ENCODE measurements at places on chromosomes 6 and 20.
A peak's percentile ranks its signal among the peaks of the same experiment; 100 is the strongest.

DNA sequence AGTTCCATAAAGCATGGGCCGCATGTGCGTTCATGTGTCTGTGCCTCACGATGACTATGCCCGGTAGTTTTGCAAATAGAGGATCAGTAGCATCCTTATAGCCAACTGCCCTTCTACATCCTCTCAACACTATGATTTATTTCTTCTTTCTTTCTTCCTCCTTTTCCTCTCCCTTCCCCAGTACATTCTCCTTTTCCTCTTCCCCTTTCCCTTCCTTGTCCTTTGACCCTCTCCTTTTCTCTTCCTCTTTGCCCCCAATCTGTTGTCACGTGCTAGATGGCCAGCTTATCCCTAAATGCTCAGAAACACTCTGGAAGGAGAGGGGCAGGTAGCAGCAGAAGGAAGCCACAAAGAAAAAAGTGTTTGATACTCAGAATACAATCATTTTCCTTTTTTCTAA is 20.2 kb upstream of the ADGRF1 start:
- DNase-seq: no peak

- DNase-seq: peak; percentile 29
Measured at GRCh38 chr20:21019814-21020658, 86.1 kb downstream of the LINC00237 start.

DNA sequence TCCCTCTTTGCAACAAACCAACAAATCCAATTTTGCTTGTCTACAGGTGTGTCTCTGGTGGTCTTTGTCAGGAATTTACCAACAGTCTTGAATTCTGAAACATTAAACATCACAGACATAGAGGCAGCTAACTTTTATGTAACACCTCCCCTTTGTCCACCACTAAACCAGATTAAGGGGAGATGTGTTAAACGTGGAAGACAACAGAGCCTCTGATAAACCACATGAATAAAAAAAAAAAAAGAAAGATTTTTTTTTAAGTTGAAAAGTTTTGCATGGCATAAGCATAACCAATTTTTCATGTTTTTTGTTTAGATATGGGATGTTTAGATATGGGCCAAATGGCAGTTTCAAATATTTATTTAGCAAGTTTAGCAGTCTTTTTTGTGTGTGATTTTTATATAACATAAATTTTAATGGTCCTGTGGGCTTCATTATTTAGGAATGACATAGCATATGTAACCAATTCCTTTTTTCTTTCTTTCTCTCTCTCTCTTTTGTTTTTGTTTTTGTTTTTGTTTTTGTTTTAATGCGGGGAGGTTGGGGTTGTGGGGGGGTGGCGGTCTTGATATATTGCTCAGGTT is 60.7 kb upstream of the BTN3A2 start:
- DNase-seq: no peak

DNA sequence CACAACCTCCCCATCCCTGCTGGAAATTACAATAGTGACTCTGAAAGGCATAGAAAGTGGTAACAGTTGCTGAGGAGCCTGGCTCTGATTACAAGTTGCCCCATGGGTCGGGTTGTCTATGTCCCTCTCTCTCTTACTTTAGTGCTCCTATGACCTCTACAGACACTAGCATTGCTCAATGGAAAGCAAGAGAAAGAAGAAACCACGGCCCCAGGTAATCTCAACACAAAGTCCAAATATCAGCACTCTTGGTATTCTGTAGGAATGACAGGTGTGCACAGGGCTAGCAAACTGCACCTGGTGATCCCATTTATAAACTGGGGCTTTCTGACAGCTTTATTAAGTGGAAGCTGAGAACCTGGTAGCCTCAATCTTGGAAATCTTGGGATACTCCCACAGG is 80.4 kb upstream of the EMILIN3 start:
- DNase-seq: no peak

- DNase-seq: no peak
Measured at GRCh38 chr6:163444077-163444476, 29.6 kb downstream of the QKI start.

- no peak for DNase-seq
Measured at GRCh38 chr6:144090384-144090783, 5.0 kb downstream of the SF3B5 start.

GRCh38 chr6:31356946-31357466 is at the start of gene HLA-B:
Gene HLA-B, minus strand, starts transcription at chr6:31357179. Its CDS starts 21 bp downstream, at chr6:31357158.
- DNase-seq: peak; percentile 71

- no peak for DNase-seq
Measured at GRCh38 chr6:103715269-103715668, 1144.5 kb downstream of the HACE1 start.

- DNase-seq: no peak
Measured at GRCh38 chr6:82573254-82573972, 209.8 kb downstream of the TPBG start.

DNA sequence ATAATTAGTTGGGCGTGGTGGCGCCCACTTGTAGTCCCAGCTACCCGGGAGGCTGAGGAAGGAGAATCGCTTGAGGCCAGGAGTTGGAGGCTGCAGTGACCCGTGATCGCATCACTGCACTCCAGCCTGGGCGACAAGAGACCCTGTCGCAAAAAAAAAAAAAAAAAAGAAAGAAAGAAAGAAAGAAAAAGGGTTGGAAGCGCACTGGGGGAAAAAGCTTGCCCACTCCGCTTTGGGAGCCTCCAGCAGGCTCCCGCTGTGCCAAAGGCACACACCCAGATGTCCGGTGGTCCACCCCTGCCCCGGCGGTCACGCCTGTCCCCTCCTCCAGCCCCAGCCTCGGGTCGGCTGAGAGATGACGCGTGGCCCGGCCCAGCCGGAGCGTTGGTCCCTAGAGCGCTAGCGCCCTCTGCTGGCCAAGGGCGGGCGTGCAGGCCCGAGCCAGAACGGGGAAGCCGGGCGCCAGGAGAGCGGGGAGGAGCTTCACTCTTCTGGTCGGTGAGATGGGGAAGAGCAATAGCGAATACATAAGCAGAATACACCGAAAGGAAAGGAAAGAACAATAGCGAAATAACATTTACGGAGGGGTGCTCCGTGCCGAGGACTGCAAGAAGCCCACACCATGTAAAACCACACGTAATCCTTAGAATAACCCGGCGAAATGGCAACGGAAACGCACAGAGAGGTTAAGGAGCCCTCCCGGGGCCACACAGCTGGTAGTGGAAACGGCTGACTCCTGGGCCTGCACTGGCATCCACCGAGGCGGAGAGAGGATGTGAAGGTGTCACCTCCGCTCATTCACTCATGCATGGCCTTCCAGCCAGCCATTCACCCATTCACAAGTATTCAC is 41.7 kb downstream of the UBE2V1 start:
- DNase-seq: peak; percentile 96
